Thyroid gland (tissue), 4 donors: ENCODE measurements at places on chromosomes 5 and 9. TPM values are rescaled to one million over a fixed set of nuclear protein-coding genes. Genes with fewer than 3 reads are reported as not detected.

The ANKRD18A gene
- total RNA-seq: 10.5 TPM

The SH3RF2 gene
- total RNA-seq: 17.3 TPM

The ELOVL7 gene
- 16.4 TPM for total RNA-seq

DNA sequence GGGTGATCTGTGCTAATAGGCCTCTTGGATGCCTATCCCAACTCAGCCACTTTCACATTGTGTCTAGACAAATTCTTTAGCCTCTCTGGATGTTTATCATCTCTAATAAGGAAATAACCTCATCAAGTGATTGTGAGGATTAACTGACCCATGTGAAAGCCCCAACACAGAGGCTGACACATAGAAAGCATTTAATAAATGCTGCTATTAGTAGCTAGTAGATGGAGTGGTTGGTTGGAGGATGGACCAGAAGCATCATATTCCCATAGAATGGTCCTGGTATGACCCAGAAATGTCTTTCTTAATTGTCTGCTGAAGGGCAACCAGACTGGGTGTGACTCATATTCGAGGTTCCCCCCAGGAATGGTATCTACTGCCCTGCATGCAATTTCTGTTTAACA is 124.4 kb downstream of the PIK3R1 start:
- peaks cover 21% of the 10 kb centered on the region for H3K4me1 ChIP-seq
- H3K27me3 ChIP-seq: no peaks in the 10 kb centered on the region

DNA sequence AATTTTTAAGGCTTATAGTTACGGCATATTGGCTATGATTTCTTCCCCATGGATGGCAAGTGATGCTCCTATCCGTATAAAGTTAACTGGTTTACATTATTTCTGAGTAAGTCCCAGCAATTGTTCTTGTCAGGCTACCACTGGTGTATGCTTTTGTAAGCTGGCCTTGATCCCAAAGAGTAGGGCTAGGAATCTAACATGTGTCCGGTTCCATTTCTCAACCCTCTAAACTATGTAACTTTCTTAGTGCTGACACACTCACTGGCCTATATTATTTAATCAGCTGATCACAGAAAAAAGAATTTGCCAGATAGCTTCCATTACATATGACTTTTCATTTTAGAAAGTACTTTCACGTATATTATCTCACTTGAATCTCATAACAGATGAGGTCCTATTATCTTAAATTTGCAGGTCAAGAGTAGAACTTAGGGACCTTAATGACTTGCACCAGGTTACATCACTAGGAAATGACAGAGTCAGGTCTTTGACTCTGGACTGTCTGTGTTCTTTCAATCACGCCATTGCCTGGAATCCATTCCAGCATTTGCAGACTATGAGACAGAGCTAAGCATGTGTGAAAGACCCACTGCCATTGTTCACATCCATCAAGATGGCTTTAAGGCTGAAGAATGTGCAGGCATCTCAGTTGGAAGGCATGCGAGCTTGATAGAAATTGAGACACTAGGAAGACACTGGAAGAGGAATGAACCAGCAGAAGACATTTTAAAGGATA is 362.9 kb downstream of the ARRDC3 start:
- H3K27me3 ChIP-seq: no peaks in the 10 kb centered on the region
- H3K27ac ChIP-seq: no peak overlapping the region
- no peak for DNase-seq
- H3K36me3 ChIP-seq: no peaks in the 10 kb centered on the region
- H3K4me1 ChIP-seq: peaks cover 41% of the 10 kb centered on the region
- H3K4me3 ChIP-seq: no peak overlapping the region

DNA sequence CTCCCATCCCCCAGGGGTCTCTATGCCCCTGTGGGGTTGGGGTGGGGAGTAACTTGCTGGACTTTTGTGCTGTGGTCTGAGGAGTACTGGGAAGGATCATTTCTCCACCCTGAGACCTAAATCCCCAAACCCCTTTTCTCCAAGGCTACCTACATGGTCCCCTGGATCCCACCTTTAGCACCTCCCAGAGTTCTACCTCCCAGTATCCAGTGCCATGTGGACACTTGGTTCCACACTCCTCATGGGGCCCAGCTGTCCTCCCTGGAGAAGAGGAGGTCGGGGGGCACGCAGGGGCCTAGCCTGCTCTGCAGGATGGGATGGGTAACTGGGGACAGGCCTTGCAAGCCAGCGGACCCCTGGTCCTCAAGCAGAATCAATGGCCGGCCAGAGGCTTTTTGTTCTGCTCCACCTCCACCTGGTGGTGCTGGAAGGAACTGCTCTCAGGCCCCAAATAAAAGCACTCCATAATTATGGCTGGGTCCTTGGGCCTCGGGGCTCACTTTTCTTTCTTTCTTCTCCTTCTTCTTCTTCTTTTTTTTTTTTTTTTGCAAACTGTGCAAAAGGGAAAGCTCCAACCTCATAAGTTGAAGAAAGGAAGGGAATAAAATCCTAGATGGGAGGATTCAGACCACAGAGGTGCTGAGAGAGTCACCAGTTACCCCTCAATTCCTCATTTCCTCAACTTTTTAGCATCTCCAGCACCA is 68.4 kb downstream of the PSD2 start:
- no peak overlapping the region for H3K4me3 ChIP-seq
- H3K27me3 ChIP-seq: no peaks in the 10 kb centered on the region
- H3K4me1 ChIP-seq: peaks cover 16% of the 10 kb centered on the region
- H3K36me3 ChIP-seq: no peaks in the 10 kb centered on the region
- H3K27ac ChIP-seq: no peak overlapping the region

DNA sequence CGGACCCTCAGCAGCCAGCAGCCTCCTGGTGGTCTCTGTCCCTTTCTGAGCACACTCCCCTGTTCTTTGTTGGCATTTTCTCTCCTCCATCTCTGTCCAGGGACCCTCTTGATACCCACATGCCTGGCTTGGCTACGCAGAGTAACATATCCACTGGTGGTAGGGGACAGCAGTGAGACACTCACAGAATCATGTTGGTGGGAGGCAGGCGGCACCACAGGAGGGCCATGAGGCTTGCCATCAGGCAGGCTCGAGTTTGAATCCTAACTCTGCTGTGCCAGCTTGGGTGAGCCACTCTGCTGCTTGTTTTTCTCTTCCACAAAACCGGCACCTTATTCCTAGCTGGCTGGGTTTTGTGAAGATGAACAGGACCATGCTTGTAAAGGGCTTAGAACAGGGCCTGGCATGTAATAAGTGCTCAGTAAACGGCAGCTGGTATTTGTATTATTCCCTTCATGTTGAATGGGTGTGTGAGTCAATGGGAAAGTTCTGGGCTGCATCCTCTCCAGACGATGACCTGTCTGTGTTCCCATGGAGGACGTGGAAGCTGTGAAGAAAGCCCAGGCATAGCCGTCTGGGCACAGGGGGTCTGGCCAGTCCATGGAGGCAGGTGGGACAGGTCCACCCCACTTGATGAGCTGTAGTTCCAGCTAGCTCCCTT is 2.3 kb downstream of the COL27A1 start:
- H3K36me3 ChIP-seq: no peaks in the 10 kb centered on the region
- H3K4me1 ChIP-seq: no peaks in the 10 kb centered on the region
- no peak overlapping the region for H3K27ac ChIP-seq
- H3K27me3 ChIP-seq: no peaks in the 10 kb centered on the region

- no peak overlapping the region for H3K4me3 ChIP-seq
- no peaks in the 10 kb centered on the region for H3K27me3 ChIP-seq
- peak; percentile 59 for DNase-seq
- H3K36me3 ChIP-seq: no peaks in the 10 kb centered on the region
Measured at GRCh38 chr9:127644146-127644827, 32.2 kb downstream of the STXBP1 start.

GRCh38 chr9:98610211-98610610 is 98.5 kb downstream of the GABBR2 start:
- no peaks in the 10 kb centered on the region for H3K36me3 ChIP-seq
- no peaks in the 10 kb centered on the region for H3K27me3 ChIP-seq
- peak overlapping the region; percentile 78 for H3K27ac ChIP-seq

GRCh38 chr5:36202521-36202961 is 39.2 kb downstream of the NADK2 start:
- peak; percentile 12 for DNase-seq
- H3K27ac ChIP-seq: no peak overlapping the region
- no peaks in the 10 kb centered on the region for H3K27me3 ChIP-seq
- H3K4me3 ChIP-seq: no peak overlapping the region

- peaks cover 21% of the 10 kb centered on the region for H3K4me1 ChIP-seq
- H3K27ac ChIP-seq: no peak overlapping the region
- no peak overlapping the region for H3K4me3 ChIP-seq
- no peaks in the 10 kb centered on the region for H3K36me3 ChIP-seq
- H3K27me3 ChIP-seq: no peaks in the 10 kb centered on the region
- DNase-seq: peak; percentile 77
Measured at GRCh38 chr9:92760070-92760469, 4.6 kb downstream of the BICD2 start.

- H3K27ac ChIP-seq: no peak overlapping the region
- no peak overlapping the region for H3K4me3 ChIP-seq
- no peak for DNase-seq
- no peaks in the 10 kb centered on the region for H3K36me3 ChIP-seq
- H3K4me1 ChIP-seq: peaks cover 3% of the 10 kb centered on the region
Measured at GRCh38 chr5:1885404-1885755, 2.7 kb upstream of the IRX4 start.

GRCh38 chr5:16866795-16867576 is 69.1 kb downstream of the MYO10 start:
- DNase-seq: peak; percentile 52
- peaks cover 23% of the 10 kb centered on the region for H3K4me1 ChIP-seq
- H3K36me3 ChIP-seq: no peaks in the 10 kb centered on the region
- H3K4me3 ChIP-seq: no peak overlapping the region
- H3K27ac ChIP-seq: peak overlapping the region; percentile 4
- H3K27me3 ChIP-seq: no peaks in the 10 kb centered on the region

- no peaks in the 10 kb centered on the region for H3K27me3 ChIP-seq
- H3K27ac ChIP-seq: no peak overlapping the region
- no peak overlapping the region for H3K4me3 ChIP-seq
- no peaks in the 10 kb centered on the region for H3K4me1 ChIP-seq
- no peak for DNase-seq
- no peaks in the 10 kb centered on the region for H3K36me3 ChIP-seq
Measured at GRCh38 chr5:44028226-44028625, 361.0 kb downstream of the FGF10 start.

- peaks cover 50% of the 10 kb centered on the region for H3K4me1 ChIP-seq
- no peak for DNase-seq
- no peaks in the 10 kb centered on the region for H3K36me3 ChIP-seq
- H3K27me3 ChIP-seq: no peaks in the 10 kb centered on the region
- no peak overlapping the region for H3K4me3 ChIP-seq
- peak overlapping the region; percentile 72 for H3K27ac ChIP-seq
Measured at GRCh38 chr5:178466342-178466741, 123.9 kb downstream of the COL23A1 start.

- H3K36me3 ChIP-seq: no peaks in the 10 kb centered on the region
- H3K4me1 ChIP-seq: no peaks in the 10 kb centered on the region
Measured at GRCh38 chr5:134968055-134968454, 348 bp downstream of the CATSPER3 start.

DNA sequence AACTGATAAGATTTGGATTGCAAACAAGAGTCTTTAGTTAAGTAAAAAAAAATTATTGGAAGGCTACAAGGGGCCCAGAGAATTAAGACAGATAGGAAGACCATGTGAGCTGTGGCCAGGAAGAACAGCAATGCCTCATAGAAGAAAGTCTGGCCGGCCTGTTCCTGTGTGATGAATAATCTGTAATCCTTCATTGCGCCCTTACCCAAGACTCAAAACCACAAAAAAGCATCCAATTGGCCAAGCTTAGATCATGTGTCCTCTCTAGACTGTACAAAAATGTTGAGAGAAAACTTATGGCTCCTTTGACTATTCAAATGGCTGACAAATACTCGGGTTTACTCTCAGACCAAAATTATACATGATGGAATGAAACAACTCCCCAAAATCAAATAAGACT is 1383.5 kb downstream of the PTPRD start:
- no peaks in the 10 kb centered on the region for H3K27me3 ChIP-seq
- no peak overlapping the region for H3K27ac ChIP-seq
- H3K36me3 ChIP-seq: no peaks in the 10 kb centered on the region
- H3K4me3 ChIP-seq: no peak overlapping the region
- DNase-seq: no peak
- H3K4me1 ChIP-seq: no peaks in the 10 kb centered on the region
